ENCODE measurements at places on chromosomes 2 and 18.

DNA sequence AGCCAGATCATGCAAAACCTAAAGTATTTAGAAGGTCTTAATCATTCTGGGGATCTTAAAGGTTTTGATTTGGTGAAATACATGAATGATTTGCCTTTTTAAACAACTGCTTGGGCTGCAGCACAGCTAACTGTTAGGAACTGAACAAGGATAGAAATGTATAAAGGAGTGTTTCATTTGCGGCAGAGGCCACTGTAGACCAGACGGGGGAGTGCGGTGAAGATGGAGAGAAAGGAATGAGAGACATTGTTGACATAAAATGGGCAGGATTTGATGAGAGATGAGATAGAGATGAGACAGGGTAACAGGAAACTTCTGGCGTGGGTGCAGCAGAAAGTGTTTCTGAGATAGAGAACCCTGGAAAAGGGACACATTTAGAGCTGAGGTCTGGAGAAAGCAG lies 308.1 kb downstream of the TMX3 start:
- DNase-seq, result no peak

DNA sequence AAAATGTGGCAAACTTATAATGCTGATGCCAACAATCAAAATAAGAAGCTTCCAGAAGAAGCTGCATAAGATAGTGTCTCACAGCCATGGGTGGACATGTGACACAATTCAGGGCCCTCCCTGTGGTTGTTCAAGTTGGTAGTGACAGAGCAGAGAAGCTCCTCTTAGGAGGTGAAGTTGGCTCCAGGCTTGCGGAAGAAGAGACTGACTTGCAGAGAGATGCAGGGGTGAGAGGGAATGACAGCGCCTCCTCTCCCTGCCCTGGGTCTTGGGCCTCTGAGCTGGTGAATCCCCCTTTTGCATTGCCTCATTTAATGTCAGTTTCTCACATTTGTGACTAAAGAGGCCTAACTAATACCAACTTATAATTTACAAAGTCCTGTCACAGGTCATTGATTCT lies 23.0 kb upstream of the RHOB start:
- DNase-seq, result no peak

- DNase-seq, result no peak
These were observed 268.3 kb downstream of the KLHL29 start for GRCh38 chr2:23653326-23653725.

GRCh38 chr2:23399674-23400261 lies 14.8 kb downstream of the KLHL29 start:
- DNase-seq, result no peak

- DNase-seq, result no peak
These were observed 1176.8 kb upstream of the GYPC start for GRCh38 chr2:125479143-125479636.

- DNase-seq, result no peak
These were observed 128.5 kb downstream of the CDCA7 start for GRCh38 chr2:173483137-173483536.
